ENCODE measurements at places on chromosomes 1 and 21. TPM values are rescaled to one million over a fixed set of nuclear protein-coding genes. Genes with fewer than 3 reads are reported as not detected.

GRCh38 chr1:201198598-201198997 is 8.0 kb downstream of the IGFN1 start:
- H3K27ac ChIP-seq = no peak overlapping the region
- no peak for DNase-seq
- peaks cover 17% of the 10 kb centered on the region for H3K27me3 ChIP-seq
- no peaks in the 10 kb centered on the region for H3K36me3 ChIP-seq
- H3K4me1 ChIP-seq = no peaks in the 10 kb centered on the region

DNA sequence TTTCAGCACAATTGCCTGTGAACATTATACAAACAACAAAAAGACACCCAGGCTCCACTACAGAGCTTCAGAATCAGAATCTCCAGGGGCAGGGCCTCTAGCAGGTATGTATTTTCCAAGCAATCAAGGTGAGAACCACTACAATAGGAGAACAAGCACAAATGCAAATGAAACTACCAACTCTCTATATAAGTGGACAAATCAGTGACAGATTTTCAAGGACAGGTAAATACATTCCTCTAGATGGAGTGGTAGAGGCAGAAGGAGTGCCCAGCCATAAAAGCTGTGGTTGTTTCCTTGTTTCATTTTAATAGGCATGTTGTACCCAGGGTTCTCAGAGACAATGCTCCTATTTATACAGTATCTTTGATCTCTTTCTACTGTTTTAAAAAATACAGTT is 20.1 kb upstream of the CCDC17 start:
- peaks cover 8% of the 10 kb centered on the region for H3K4me1 ChIP-seq
- H3K4me3 ChIP-seq = no peak overlapping the region
- DNase-seq = no peak
- no peak overlapping the region for H3K27ac ChIP-seq
- H3K36me3 ChIP-seq = peaks cover 31% of the 10 kb centered on the region
- H3K27me3 ChIP-seq = no peaks in the 10 kb centered on the region

GRCh38 chr1:234848972-234849649 is 239.1 kb upstream of the IRF2BP2 start:
- H3K4me1 ChIP-seq = peaks cover 52% of the 10 kb centered on the region
- H3K36me3 ChIP-seq = peaks cover 3% of the 10 kb centered on the region
- H3K4me3 ChIP-seq = no peak overlapping the region
- no peak for DNase-seq

DNA sequence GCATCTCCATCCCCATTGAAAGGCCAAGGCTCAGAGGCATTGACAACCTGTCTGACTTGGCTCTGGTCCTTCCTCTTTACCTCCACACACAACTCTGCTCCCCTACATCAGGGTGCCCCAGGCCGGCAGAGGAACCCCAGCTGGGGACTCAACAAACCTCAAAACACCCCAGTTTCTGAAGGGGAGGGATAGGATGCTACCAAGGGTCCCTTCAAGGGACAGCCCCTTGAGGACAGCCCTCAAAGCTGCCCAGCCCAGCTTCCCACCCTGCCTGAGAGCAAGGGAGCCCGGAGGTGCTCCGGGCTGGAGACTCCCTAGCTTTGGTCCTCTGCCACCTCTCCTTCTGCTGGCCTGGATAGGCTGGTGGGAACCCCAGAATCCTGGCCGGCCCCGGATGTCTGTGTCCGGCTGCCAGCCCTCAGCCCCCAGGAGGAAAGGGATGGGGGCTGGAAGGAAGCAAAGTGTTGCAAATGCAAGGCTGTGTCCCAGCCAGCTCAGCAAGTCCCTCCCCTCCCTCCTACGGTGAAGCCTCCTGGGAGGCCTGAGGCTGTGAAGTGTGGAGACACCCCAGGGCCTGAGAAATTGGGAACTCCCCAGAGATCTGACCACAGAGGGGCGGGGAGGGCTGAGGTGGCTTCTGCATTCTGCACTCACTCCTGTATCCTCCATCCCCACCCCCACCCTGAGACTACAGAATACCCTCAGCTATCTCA is 1.1 kb upstream of the MARCKSL1 start:
- H3K4me3 ChIP-seq = peak overlapping the region; percentile 51
- H3K36me3 ChIP-seq = peaks cover 9% of the 10 kb centered on the region
- peaks cover 29% of the 10 kb centered on the region for H3K4me1 ChIP-seq
- DNase-seq = no peak
- no peak overlapping the region for H3K27ac ChIP-seq
- no peaks in the 10 kb centered on the region for H3K27me3 ChIP-seq

GRCh38 chr1:177884479-177885021 is 85.3 kb downstream of the SEC16B start:
- no peaks in the 10 kb centered on the region for H3K4me1 ChIP-seq
- no peak for DNase-seq
- peaks cover 40% of the 10 kb centered on the region for H3K27me3 ChIP-seq
- no peak overlapping the region for H3K27ac ChIP-seq
- no peaks in the 10 kb centered on the region for H3K36me3 ChIP-seq

- H3K4me3 ChIP-seq = no peak overlapping the region
- H3K27me3 ChIP-seq = no peaks in the 10 kb centered on the region
- DNase-seq = peak; percentile 83
- H3K27ac ChIP-seq = no peak overlapping the region
Observed at GRCh38 chr1:30372792-30373433, 350.5 kb downstream of the MATN1 start.

GRCh38 chr1:113875714-113876113 is 4.2 kb upstream of the PTPN22 start:
- H3K27ac ChIP-seq = no peak overlapping the region
- no peak overlapping the region for H3K4me3 ChIP-seq
- peaks cover 3% of the 10 kb centered on the region for H3K4me1 ChIP-seq

DNA sequence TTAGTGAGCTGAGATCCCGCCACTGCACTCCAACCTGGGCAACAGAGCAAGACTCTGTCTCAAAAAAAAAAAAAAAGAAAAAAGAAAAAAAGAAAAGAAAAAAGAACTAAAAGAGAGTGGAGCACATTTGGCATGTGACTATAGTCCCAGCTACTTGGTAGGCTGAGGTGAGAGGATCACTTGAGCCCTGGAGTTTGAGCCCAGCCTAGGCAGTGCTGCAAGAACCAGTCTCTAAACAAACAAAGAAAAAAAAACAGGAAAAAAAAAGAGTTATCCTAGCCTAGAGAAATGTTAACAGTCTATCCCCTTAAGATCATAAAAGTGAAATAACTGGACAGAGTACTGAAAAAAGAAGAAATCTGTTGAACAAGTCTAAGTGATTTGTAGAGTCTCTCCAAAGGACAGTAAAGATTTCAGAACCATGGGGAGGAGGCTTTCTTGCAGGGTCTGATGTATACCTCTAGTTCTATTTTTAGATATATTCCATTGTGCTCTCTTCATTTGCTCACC is 4.5 kb upstream of the PRDX1 start:
- H3K27me3 ChIP-seq = no peaks in the 10 kb centered on the region
- peaks cover 12% of the 10 kb centered on the region for H3K4me1 ChIP-seq
- H3K27ac ChIP-seq = peak overlapping the region; percentile 12
- DNase-seq = no peak
- no peak overlapping the region for H3K4me3 ChIP-seq

DNA sequence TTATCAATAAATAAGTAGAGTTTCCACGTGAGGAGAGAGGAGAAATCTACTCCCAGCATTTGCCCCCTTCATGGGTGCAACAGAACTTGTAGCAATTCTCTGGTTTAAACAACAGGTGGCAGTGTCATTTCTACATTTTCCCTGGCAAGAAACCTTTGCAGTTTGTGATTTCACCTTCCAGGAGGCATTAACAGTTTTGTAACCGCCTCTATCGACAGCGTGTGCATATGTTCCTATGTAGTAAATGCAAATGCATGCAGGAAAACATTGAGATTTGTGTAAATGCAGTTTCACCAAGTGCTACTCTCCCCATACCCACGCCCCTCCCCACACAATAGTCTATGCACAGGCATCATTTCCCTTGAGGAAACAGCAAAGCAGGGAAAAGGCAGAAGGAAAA is 494.7 kb downstream of the SMYD3 start:
- peaks cover 12% of the 10 kb centered on the region for H3K4me1 ChIP-seq
- H3K27ac ChIP-seq = no peak overlapping the region
- H3K4me3 ChIP-seq = no peak overlapping the region
- H3K36me3 ChIP-seq = no peaks in the 10 kb centered on the region

DNA sequence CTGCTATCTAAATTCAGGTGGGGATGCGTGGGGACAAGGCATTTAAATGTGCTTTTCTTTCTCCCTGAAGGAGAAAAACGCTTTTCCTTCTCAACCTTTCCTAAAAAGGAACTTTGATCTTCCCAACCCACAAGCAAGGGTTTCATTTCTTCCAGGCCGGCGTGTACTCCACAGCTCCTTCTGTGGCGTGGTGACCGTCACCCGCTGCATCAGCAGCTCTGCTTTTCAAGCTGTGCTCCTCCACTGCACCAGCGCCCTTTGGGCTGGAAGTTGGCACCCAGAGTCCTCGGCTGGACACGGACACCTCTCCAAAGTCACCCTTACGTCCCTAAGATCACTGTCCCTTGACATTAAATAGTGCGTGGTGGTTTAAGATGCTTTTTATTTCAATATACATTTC is 54.3 kb downstream of the PEX14 start:
- DNase-seq = no peak

- no peaks in the 10 kb centered on the region for H3K36me3 ChIP-seq
- peak overlapping the region; percentile 98 for H3K27ac ChIP-seq
- no peaks in the 10 kb centered on the region for H3K27me3 ChIP-seq
- H3K4me1 ChIP-seq = peaks cover 50% of the 10 kb centered on the region
- H3K4me3 ChIP-seq = peak overlapping the region; percentile 36
Observed at GRCh38 chr1:234969581-234970400, 158.8 kb downstream of the TOMM20 start.

GRCh38 chr1:180501865-180502360 is 464 bp downstream of the ACBD6 start:
- H3K4me1 ChIP-seq = peaks cover 55% of the 10 kb centered on the region
- DNase-seq = no peak
- peak overlapping the region; percentile 98 for H3K27ac ChIP-seq

DNA sequence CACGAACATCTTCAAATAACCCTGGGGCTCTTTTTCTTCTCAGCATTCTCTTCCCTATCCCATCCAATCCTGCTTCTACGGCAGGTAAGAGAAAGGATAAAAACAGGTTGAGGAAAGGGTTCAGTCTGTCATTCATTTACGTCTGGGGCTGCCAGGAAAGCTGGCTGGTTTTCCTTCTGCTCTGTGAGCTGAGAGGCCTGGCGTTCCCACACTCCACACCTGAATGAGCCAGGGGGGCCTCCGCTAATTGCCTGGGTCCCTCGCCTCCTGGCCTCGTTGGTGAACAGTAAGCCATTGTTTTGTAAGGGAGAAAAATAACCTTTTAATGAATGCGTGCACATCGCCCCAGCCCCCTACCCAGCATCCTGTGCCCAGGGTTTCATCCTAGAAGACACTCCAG is 70.8 kb upstream of the SIM2 start:
- no peaks in the 10 kb centered on the region for H3K4me1 ChIP-seq
- H3K27me3 ChIP-seq = peaks cover 35% of the 10 kb centered on the region
- H3K4me3 ChIP-seq = no peak overlapping the region
- no peak for DNase-seq

DNA sequence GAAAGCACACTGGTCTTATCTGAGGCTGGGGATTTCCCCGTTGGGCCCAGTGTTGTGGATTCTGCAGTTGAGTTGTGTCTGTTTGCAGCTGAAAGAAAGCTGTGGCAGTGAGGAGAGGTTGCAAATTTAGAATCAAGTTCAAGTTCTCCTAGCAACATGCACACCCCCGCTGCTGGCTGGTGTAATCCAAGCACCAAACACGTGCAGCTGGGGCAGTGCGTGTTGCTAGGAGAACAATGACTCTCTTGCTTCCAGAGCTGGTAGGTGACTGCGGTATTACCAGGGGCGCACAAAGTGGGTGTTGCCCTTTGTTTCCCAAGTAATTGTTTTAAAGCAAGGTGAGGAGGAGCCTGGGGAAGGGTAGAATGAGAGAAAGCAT is 91.5 kb downstream of the IER5 start:
- peak; percentile 83 for DNase-seq
- peak overlapping the region; percentile 39 for H3K27ac ChIP-seq
- peaks cover 10% of the 10 kb centered on the region for H3K4me1 ChIP-seq
- peaks cover 44% of the 10 kb centered on the region for H3K27me3 ChIP-seq
- peak overlapping the region; percentile 11 for H3K4me3 ChIP-seq
- no peaks in the 10 kb centered on the region for H3K36me3 ChIP-seq

DNA sequence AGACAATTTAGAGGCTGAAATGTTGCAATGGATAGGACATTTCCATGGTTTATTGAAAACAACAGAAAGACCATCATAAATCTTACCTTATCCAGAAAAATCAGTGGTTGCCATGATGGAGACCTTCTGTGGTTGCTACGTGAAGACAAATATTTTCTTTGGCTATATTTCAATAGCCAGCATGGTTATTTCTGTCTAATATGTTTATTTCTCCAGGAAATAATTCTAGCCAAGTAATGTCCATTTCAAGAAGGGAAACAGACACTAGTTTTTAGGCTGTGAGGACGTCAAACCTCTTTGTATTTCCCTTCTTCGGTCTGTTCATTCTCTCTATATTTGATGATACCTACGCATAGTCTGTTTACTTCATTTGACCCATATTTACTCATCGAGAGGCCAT is 49.2 kb upstream of the NFASC start:
- H3K36me3 ChIP-seq = no peaks in the 10 kb centered on the region
- no peak for DNase-seq
- H3K4me3 ChIP-seq = no peak overlapping the region
- H3K4me1 ChIP-seq = no peaks in the 10 kb centered on the region

DNA sequence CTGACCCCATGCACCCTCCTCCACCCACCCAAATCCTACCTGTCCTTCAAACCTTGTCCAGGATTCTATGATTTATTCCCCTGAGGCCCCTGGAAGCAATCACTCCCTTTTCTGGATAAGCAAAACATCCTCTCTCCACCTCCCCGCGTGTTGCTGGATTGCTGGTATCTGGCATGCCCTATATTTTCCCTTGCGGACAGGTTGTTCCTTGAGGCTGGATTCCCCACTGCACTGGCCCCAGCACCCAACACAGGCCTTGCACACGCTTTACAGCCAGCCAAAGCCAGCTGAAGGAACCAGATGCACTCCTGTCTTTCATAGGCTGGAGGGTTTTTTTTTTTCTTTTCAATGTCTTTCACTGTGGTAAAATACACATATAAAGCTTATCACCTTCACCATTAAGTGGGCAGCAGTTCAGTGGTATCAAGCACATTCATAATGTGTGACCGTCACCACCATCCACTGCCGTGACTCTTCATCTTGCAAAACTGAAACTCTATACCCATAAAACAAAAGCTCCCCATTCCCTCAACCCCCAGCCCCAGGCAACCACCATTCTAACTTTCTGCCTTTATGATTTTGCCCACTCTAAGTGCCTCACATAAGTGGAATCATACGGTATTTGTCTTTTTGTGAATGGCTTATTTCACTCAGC is 50.9 kb downstream of the TOR1AIP2 start:
- H3K36me3 ChIP-seq = no peaks in the 10 kb centered on the region
- no peaks in the 10 kb centered on the region for H3K4me1 ChIP-seq
- no peak overlapping the region for H3K27ac ChIP-seq

- H3K27me3 ChIP-seq = peaks cover 4% of the 10 kb centered on the region
- peak; percentile 88 for DNase-seq
- H3K4me1 ChIP-seq = peaks cover 42% of the 10 kb centered on the region
- peak within 1 kb of the TSS; percentile 84 for H3K27ac ChIP-seq
Observed at GRCh38 chr1:208243967-208244916, at the start of gene PLXNA2. Gene PLXNA2 (minus strand): TSS chr1:208244384. CDS start chr1:208217922, 26,462 bp downstream.

Gene LCA5L
- total RNA-seq = 1.1 TPM

Gene BARHL2
- total RNA-seq = not detected

Gene EFNA1
- 31.3 TPM for total RNA-seq

Gene DLGAP3
- total RNA-seq = not detected

Gene NBPF6
- total RNA-seq = not detected

Gene ERG
- 11.0 TPM for total RNA-seq

Gene AMY1C
- not detected for total RNA-seq

Gene CD1E
- not detected for total RNA-seq

Gene PLA2G2F
- not detected for total RNA-seq

Gene RNF187
- 156 TPM for total RNA-seq

Gene SPRR4
- total RNA-seq = not detected
